ENCODE measurements at places on chromosomes 2 and 18. TPM values are rescaled to one million over a fixed set of nuclear protein-coding genes. Genes with fewer than 3 reads are reported as not detected.

- H3K27me3 ChIP-seq = peaks cover 3% of the 10 kb centered on the region
- H3K27ac ChIP-seq = no peak overlapping the region
- H3K36me3 ChIP-seq = no peaks in the 10 kb centered on the region
Measured at GRCh38 chr2:6499691-6500090, 366.0 kb downstream of the CMPK2 start.

DNA sequence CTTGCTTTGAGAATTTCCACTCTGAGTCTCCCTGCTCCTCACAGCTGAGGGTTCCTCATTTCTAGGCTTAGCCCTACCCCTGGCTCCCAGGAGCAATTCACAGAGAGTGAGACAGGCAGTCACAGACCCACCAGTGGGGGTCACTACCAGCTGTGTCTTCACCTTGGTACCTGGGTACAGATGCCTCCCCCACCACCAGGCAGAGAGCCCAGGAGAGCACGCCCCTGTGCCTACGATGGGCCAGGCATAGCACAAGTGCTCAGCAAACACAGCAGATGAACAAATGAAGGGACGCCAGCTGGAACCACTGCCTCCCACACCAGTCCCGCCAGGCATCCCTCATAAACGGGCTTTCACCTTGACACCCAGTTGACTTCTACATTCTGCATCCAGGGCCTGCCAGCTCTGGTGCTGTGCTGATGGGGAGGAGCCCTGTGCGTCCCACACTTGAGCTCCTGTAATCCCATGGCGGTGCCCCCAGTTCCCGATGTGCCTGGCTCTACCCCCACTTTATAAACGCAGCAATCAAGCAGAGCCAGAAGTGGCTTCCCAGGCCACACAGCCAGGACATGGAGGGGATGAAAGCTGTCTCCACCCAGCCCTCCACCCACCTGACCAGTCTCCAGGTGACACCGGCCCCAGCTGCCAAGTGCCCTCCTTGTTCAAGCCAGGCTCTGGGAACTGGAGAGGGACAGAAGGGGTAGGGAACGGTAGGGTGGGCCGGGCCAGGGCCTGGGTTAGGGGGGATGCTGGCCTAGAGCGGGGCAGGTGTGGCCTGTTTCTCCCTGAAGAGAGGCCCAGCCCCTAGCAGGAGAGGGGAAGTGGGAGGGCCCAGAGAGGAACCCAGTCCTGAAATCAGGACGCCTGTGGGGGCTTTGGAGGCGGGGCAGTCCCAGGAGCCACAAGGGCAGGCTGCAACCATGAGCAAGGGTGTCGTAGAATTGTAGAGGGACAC lies 42.5 kb downstream of the SCTR start:
- H3K27ac ChIP-seq = no peak overlapping the region
- no peaks in the 10 kb centered on the region for H3K36me3 ChIP-seq
- H3K4me1 ChIP-seq = peaks cover 56% of the 10 kb centered on the region

GRCh38 chr2:12432985-12433625 lies 283.6 kb upstream of the TRIB2 start:
- no peak for DNase-seq
- no peak overlapping the region for H3K27ac ChIP-seq
- no peak overlapping the region for H3K4me3 ChIP-seq

- no peaks in the 10 kb centered on the region for H3K36me3 ChIP-seq
- H3K27ac ChIP-seq = no peak overlapping the region
- DNase-seq = no peak
- H3K4me1 ChIP-seq = peaks cover 33% of the 10 kb centered on the region
- no peak overlapping the region for H3K4me3 ChIP-seq
Measured at GRCh38 chr2:47086054-47086471, 69.0 kb downstream of the STPG4 start.

DNA sequence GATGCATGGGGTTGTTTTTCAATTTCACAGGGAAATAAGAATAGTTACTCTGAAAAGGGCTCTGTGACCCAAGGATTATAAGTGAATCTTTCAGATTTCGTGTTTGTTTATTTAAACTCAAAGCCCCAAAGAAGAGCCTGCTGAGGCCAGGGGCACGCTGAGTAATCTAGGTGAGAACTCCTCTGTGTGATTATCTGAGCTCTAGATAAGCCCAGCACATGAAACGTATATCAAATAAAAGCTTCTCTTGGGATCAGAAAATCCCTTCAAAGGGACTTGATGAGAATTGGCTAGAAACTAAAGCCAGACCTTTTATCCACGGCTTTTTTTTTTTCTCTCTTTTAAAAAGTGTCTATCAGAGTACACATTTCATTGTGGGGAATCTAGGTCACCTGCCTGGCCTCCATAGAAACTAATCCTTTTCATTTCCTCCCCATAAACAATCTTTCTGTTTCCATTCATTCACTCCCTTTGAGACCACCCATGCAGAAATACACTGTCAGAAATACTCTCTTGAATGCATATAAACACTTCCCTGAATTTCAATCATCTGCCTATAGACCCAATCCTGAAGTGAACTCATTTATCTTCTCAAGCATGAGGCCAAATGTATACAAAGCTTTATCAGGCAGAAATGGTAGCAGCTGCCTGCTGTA lies 137.4 kb downstream of the RIT2 start:
- H3K27ac ChIP-seq = no peak overlapping the region
- H3K27me3 ChIP-seq = no peaks in the 10 kb centered on the region
- H3K36me3 ChIP-seq = no peaks in the 10 kb centered on the region

DNA sequence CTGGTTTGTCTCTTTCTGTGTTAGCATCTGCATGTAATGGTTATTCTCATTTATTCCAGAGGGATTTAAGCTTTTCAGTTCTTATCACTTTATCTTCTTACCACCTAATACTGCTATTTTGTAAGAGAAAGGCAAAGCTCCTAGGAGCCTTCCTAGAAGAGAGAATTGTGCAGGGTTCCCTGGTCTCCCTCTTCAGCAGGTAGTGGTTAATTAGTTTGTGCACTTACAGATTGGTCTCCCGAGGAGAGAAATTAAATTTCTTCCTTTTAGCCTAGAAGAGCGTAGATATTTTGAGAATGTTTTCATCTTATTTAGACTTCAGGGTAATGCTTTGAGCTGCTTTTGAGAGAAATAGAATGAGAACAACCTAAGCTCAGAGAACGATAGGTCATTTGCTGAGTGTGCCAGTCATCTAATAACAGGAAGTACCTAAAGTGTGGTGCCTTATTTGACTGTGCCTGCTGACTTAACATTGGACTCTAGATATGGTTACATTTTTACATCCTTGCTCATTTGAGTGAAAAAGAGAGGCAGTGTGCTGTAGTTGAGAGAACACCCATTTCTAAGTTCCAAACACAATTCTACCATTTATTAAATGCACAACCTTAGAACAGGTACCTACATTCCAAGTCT lies 651.4 kb downstream of the STK39 start:
- no peaks in the 10 kb centered on the region for H3K36me3 ChIP-seq
- no peaks in the 10 kb centered on the region for H3K27me3 ChIP-seq
- DNase-seq = no peak
- no peak overlapping the region for H3K27ac ChIP-seq
- no peak overlapping the region for H3K4me3 ChIP-seq

DNA sequence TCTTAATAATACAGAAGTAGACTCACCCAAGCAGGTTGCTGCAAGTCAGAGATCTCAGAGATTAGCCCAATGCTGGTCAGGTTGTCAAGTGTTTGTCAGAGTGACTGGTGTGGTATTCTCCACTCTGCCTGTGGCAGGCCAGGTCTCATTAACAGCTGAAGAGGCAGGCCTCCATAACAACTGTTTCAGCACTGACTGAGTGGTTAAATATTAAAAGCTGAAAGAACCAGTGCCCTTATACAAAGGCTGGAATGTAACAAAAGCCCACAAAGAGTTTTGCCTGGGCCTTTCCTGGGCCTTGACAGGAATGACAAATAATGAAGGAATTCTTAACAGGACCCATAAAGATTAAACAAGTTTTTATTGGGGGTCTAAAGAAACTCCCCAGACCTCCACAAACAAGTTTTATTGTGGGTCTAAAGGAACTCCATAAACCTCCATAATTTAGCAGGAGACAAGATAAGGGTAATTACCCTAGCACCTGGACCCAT lies 26.8 kb downstream of the SULT1C2 start:
- no peaks in the 10 kb centered on the region for H3K27me3 ChIP-seq
- H3K4me1 ChIP-seq = peaks cover 30% of the 10 kb centered on the region
- H3K27ac ChIP-seq = no peak overlapping the region
- H3K4me3 ChIP-seq = no peak overlapping the region

DNA sequence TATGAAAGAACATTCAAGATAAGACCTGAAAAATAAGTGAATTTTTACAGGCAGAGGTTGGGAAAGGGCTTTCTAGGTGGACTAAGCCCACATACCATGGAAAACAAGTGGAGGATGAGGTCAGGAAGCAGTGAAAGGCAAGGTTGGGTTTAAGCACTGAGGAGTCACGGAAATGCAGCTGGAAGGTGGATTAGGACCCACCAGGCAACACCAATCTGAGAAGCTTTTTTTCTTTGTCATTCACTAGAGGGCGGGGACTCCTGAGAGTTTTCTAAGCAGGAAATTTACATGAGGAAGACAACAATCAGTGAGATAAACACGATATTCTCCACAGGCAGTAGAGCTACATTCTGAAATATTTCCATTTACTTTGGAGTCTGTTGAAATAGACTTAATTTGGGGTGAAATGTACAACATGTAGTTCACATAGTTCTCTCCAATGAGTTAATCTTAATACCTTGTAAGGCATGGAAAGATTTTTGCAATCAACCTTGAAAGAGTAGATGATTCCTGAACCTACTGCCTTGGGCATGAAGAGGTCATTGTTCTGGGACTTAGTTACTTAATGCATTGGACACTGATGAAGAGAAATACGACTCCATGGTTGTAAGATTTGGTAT lies 40.7 kb downstream of the VIT start:
- DNase-seq = no peak
- no peak overlapping the region for H3K27ac ChIP-seq
- H3K4me3 ChIP-seq = no peak overlapping the region
- no peaks in the 10 kb centered on the region for H3K36me3 ChIP-seq
- H3K27me3 ChIP-seq = peaks cover 34% of the 10 kb centered on the region

DNA sequence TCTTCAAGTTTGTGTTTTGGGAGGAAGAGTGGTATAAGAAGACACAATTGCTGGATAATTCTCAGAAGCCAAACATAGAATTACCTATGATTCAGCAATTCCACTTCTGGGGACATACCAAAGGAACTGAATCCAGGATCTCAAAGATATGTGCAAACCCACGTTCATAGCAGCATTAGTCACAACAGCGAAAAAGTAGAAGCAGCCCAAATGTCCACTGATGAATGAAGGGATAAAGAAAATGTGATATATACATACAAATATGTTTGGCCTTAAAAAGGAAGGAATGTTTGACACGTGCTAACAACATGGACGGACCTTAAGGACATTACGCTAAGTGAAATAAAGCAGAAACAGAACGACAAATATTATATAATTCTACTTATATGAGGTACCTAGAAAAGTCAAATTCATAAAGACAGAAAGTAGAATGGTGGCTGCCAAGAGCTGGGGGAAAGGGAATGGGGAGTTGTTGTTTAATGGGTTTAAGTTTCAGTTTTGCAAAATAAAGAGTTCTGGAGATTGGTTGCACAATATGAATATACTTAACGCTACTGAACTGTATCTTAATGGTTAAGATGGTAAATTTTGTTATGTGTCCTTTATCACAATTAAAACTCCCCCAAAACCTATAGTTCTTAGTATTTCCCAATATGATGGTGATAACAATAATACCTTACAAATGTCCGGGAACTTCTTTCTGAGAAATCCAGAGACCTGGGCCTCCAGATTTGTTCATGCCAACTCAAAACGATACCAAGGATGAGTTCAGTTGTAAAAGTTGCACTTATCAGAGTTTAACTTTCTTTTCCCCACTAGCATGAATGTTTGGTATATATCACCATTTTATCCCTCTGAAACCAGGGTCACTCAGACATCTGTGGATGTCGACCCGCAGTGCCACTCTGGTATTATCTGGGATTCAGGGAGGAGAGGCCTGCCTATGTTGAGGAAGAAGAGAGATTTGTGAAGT lies 33.7 kb upstream of the WIPF1 start:
- no peak for DNase-seq
- no peaks in the 10 kb centered on the region for H3K4me1 ChIP-seq

GRCh38 chr2:210421916-210422315 lies 54.6 kb downstream of the LANCL1 start:
- peak; percentile 9 for DNase-seq
- no peaks in the 10 kb centered on the region for H3K36me3 ChIP-seq
- H3K27me3 ChIP-seq = no peaks in the 10 kb centered on the region
- H3K27ac ChIP-seq = no peak overlapping the region
- H3K4me3 ChIP-seq = no peak overlapping the region
- H3K4me1 ChIP-seq = peaks cover 5% of the 10 kb centered on the region

- no peak for DNase-seq
- H3K36me3 ChIP-seq = no peaks in the 10 kb centered on the region
- H3K27ac ChIP-seq = no peak overlapping the region
- H3K4me1 ChIP-seq = no peaks in the 10 kb centered on the region
- no peaks in the 10 kb centered on the region for H3K27me3 ChIP-seq
Measured at GRCh38 chr18:37964885-37965571, 399.4 kb upstream of the CELF4 start.

GRCh38 chr2:207041279-207041678 lies 102.0 kb downstream of the CPO start:
- H3K4me1 ChIP-seq = peaks cover 18% of the 10 kb centered on the region
- no peak for DNase-seq
- no peak overlapping the region for H3K4me3 ChIP-seq
- H3K27ac ChIP-seq = no peak overlapping the region

GRCh38 chr2:120474486-120474885 lies 128.6 kb downstream of the INHBB start:
- no peaks in the 10 kb centered on the region for H3K36me3 ChIP-seq
- DNase-seq = no peak
- peaks cover 74% of the 10 kb centered on the region for H3K4me1 ChIP-seq
- no peaks in the 10 kb centered on the region for H3K27me3 ChIP-seq
- no peak overlapping the region for H3K27ac ChIP-seq

DNA sequence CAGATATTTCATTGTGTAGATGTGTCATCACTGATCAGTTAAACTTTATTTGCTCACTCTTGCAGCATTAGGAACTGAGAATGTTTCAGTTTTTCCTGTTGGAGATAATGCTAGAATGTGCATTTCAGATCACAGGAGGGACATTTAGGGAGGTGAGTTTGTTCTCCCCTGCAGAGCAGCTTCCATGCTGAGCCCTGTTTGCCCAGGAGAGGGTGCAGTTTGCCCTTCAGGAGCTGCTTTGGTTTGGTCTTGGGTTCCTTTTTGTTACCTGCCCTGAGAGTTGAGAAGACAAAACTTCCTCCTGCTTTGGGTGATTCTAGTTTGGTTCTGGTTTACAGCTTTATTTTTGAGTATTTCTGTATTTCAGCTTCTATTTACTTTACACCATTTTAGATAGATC lies 49.9 kb downstream of the DGKD start:
- H3K27me3 ChIP-seq = no peaks in the 10 kb centered on the region
- no peak overlapping the region for H3K4me3 ChIP-seq
- peak; percentile 48 for DNase-seq
- no peaks in the 10 kb centered on the region for H3K4me1 ChIP-seq

Gene ACADL
- not detected for polyA plus RNA-seq

Gene CPO
- 0.07 TPM for polyA plus RNA-seq

Gene L3MBTL4
- 10.8 TPM for polyA plus RNA-seq

Gene MEP1B
- not detected for polyA plus RNA-seq
